ENCODE measurements at places on chromosomes 7 and 10.
A peak's percentile ranks its signal among the peaks of the same experiment; 100 is the strongest.

DNA sequence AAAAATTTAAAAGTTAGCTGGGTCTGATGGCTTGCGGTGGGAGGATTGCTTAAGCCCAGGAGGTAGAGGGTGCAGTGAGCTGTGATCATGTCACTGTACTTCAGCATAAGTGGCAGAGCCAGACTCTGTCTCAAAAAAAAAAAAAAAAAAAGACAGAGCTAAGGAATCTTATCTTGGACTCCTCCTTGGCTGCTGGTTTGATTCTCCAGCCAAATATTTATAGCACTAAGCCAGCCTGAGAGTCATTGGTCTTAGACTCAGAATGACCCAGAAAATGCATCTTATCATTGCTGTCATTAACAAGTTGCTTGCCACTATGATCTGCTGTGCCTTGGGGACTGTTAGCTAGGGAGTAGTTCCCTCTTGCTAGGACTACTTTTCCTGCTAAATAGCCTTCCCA lies 164.7 kb downstream of the GNAT3 start:
- no peaks in the 10 kb centered on the region for H3K27me3 ChIP-seq
- no peaks in the 10 kb centered on the region for H3K4me1 ChIP-seq
- no peak for DNase-seq
- H3K27ac ChIP-seq = no peak overlapping the region
- no peak overlapping the region for H3K4me3 ChIP-seq
- no peaks in the 10 kb centered on the region for H3K36me3 ChIP-seq

DNA sequence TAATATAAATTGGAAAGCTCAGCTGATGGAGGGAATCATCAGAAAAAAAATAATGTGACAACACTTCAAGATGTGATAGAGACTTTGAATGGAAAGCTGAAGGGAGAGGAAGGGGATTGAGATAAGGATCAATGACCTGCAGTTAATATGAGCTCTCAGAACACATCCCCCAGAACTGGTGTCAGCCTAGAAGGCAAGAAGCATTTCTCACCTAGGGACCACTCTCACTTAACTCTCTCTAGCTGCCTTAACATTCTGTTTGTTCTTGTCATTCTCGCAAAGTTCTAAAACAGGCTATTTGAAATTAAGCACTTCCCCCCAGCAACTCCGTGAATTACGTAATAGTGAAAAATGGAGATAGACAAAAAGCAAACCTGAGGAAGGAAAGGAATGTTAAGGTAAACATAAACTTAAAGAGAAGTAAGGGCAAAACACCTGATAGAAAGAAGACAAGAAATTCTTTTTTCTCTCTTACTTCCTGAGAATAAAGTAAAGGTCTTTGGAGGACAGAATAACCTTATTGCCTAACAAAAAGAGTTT lies 1.2 kb upstream of the MPP7 start:
- H3K36me3 ChIP-seq = no peaks in the 10 kb centered on the region
- H3K27me3 ChIP-seq = no peaks in the 10 kb centered on the region

DNA sequence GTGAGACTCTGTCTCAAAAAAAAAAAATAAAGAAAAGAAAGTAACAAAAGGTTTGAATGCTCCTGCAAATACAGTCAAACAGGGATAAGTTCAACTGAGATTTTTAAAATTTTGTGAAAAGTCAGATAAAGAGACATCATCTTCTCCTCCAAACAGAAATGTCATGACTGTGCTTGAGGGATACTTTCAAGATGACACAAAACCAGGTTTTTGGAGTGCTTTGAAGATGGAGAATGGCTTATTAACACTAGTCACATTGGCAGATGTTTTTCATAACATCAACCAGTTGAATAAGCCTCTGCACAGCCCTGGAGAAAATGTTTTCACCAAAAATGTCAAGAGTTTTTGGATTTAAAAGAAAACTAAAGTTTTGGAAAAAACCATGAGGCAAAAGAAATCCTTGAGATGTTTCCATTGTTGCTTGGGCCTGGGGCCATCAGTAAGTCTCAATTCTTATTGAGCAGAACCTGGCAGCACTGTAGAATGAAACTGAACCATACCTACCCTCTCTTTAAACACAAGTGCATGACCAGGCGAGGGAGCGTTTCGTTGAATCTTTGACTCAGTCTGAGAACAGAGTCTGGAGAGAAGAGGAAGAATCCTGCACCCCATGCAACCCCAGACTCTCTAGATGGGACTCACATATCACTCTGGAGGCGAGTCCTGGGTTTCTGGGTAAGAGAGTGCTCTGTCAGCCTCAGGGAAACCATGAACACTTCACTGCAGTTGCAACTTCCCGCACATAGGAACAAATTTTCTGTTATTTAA lies 37.4 kb upstream of the PRKCQ start:
- H3K36me3 ChIP-seq = no peaks in the 10 kb centered on the region
- H3K27me3 ChIP-seq = no peaks in the 10 kb centered on the region
- H3K4me3 ChIP-seq = no peak overlapping the region
- H3K4me1 ChIP-seq = no peaks in the 10 kb centered on the region

GRCh38 chr7:51261117-51261835 lies 55.3 kb downstream of the COBL start:
- H3K27ac ChIP-seq = no peak overlapping the region
- no peaks in the 10 kb centered on the region for H3K36me3 ChIP-seq
- H3K4me3 ChIP-seq = no peak overlapping the region
- DNase-seq = no peak
- H3K4me1 ChIP-seq = peaks cover 10% of the 10 kb centered on the region

DNA sequence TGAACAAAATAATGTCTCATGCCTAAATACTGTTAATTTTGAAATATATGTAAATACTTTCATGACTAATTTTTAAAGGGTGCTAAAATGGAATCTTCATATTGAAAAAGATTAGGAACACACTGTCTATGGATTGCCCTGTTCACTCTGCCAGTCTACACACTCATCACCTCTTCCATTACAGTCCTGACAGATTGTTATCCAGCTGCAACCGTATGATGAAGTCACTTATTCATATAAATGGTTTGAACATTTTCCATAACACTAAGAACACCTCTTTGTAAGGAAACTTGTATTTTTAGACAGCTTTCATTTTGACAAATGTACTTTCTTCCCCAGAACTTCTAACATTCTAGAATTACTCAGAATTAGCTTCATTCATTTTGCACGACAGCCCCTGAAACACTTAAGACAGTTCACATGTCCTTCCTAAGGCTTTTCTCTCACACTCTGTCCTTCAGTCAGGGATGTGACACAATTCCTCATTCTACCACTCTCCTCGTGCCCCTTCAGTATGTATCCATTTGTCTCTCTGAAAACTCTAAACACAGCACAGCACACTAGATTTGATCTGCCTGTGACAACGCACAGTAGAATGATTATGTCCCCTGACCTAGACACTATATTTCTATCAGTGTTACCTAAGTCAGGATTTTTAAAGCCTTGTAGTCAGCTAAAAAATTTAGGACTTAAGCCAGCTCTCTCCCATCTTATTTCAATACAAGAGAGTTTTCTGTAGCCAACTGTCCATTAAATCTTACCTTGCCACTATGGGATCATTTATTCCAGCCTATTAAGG lies 71.9 kb downstream of the ORC5 start:
- no peak overlapping the region for H3K27ac ChIP-seq
- H3K36me3 ChIP-seq = peaks cover 37% of the 10 kb centered on the region
- no peaks in the 10 kb centered on the region for H3K4me1 ChIP-seq
- no peaks in the 10 kb centered on the region for H3K27me3 ChIP-seq

- H3K36me3 ChIP-seq = no peaks in the 10 kb centered on the region
- H3K27ac ChIP-seq = peak overlapping the region; percentile 57
- H3K4me1 ChIP-seq = peaks cover 6% of the 10 kb centered on the region
- no peaks in the 10 kb centered on the region for H3K27me3 ChIP-seq
- H3K4me3 ChIP-seq = no peak overlapping the region
Observed at GRCh38 chr7:31883761-31884164, 186.4 kb downstream of the PDE1C start.

DNA sequence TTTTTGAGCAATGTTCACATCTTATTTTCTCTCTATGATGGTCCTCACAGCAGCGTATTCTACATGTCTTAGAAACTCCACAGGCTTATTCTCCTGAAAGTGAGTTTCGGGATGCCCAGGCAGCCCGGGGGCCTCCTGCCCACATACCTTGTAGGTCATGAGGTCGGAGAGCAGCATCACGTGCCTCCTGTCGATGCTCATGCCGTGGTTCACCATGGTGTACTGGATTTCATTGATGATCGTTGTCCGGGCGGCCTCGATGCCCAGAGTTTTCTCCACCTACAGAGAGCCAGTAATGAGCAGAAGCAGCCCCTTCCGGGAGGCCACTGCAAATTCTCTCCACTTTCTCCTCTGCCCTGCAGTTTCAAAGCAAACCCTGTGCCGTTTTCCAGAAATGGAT lies 48.0 kb downstream of the POLR3A start:
- no peak overlapping the region for H3K27ac ChIP-seq
- no peaks in the 10 kb centered on the region for H3K27me3 ChIP-seq
- no peaks in the 10 kb centered on the region for H3K4me1 ChIP-seq
- peaks cover 97% of the 10 kb centered on the region for H3K36me3 ChIP-seq

DNA sequence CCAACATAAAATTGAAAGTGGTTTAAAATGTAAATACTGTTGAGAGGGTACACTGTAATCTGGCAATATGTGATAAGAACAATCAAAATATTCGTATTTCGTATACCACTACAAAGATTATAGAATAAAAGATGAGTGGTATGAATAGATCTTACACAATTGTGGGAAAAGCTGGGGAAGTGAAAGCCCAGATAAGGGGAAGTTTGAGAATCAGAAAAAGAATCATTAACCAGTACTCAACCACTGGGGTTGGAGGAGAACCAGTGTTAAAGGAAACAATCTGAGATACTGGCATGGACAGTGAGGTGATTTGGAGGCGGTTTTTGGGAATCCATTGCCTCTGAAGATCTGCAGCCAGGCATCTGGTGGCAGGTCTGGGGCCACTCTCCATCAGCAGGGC lies 59.7 kb upstream of the CDK14 start:
- no peaks in the 10 kb centered on the region for H3K27me3 ChIP-seq
- H3K4me3 ChIP-seq = no peak overlapping the region
- no peaks in the 10 kb centered on the region for H3K36me3 ChIP-seq
- DNase-seq = no peak

GRCh38 chr10:104069613-104070012 lies 16.1 kb downstream of the COL17A1 start:
- no peak for DNase-seq
- H3K4me3 ChIP-seq = no peak overlapping the region
- no peaks in the 10 kb centered on the region for H3K4me1 ChIP-seq

GRCh38 chr10:130799532-130799931 lies 512.0 kb downstream of the TCERG1L start:
- H3K27ac ChIP-seq = no peak overlapping the region
- DNase-seq = no peak
- no peaks in the 10 kb centered on the region for H3K27me3 ChIP-seq
- H3K4me3 ChIP-seq = no peak overlapping the region
- no peaks in the 10 kb centered on the region for H3K36me3 ChIP-seq

DNA sequence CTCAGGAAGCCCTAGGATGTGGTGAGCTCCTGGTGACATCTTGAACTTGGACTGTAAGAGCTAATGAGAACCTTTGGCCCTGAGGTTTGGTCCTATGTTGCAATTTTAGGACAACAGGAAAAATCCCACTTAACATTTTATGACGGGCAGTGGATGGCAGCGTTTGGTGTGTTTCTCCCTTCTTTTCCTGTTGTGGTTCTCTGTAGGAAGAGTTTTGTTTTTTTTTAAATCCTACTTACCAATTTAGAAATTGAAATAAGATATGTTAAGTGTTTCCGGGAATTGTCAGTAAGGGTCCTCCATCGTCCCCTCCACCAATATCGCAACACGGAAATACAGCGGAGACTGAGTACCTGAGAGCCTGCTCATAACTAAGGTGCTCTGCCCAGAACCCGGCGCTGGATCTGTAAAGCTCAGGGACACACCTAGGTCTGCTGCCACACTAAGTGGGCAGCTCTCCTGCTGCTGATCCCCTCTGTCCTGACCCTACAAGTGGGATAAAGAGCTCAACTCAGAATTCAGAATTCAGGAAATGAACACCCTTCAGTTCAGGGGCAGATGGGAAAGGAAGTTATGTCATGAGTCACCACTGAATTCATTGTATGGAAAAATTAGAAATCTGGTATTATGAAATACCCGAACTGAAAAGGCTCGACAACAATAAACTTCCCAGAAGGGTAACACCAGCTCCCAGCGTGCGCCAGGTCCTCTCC lies 9.1 kb upstream of the PROSER2 start:
- H3K36me3 ChIP-seq = no peaks in the 10 kb centered on the region
- H3K4me3 ChIP-seq = no peak overlapping the region
- H3K4me1 ChIP-seq = peaks cover 3% of the 10 kb centered on the region
- no peak for DNase-seq
- H3K27me3 ChIP-seq = no peaks in the 10 kb centered on the region

- H3K27me3 ChIP-seq = no peaks in the 10 kb centered on the region
- H3K27ac ChIP-seq = no peak overlapping the region
- no peak for DNase-seq
- H3K4me1 ChIP-seq = no peaks in the 10 kb centered on the region
Observed at GRCh38 chr10:125584954-125585353, 98.0 kb downstream of the TEX36 start.

DNA sequence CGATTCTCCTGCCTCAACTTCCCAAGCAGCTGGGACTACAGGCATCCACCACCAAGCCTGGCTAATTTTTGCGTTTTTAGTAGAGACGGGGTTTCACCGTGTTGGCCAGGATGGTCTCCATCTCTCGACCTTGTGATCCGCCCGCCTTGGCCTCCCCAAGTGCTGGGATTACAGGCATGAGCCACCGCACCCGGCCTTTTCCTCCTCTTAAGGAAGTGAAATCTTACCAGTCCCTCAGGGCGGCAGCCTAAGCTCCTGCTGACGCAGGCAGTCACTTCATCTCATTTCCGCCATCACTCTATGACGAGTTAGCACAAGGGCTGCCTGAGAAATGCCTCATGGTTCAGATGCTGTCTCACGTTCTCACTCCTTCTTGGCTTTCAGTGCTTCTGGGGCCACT lies 246.0 kb upstream of the SHH start:
- H3K27ac ChIP-seq = no peak overlapping the region
- no peak overlapping the region for H3K4me3 ChIP-seq
- DNase-seq = no peak
- no peaks in the 10 kb centered on the region for H3K27me3 ChIP-seq
- H3K36me3 ChIP-seq = no peaks in the 10 kb centered on the region

DNA sequence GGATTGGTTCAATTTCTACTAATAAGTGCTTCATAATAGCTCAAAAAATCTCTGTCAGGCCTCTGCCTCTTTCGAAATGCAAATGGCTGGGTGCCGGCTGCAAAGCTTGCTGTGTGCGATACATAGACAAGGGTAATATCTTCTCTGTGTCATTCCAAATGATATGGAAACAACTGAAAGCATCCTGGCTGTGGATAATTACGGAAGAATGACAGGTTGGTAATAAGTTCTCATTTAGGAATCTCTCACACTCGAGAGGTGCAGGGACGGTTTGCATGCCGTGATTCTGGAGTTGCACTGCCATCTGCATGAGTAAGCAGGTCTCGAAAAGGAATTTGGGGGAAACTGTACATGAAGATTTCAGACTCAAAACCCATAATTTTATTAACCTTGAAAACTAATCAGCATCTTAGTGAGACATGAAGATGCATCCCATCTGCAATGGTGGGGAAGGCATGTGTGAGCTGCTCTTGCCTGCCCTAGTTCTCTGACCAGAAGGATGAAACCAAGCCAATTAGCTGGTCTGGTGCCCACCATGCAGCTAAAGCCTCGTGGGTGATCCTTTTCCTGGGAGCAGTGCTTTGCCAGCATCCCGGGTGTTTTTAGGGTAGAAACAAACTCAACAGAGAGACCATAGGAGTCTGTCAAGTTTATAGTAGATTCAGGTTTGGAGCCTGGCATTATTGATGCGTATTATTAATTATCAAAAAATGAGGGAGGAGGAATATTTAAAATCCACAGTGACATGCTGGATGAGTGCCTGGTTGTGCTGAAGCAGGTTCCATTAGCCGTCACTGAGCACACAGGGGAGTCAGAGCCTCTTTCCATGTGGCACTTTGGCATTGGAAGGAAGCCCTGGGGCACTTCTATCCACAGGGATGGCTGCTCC lies 503.6 kb upstream of the MGMT start:
- no peak overlapping the region for H3K27ac ChIP-seq
- H3K4me3 ChIP-seq = no peak overlapping the region
- no peak for DNase-seq
- peaks cover 12% of the 10 kb centered on the region for H3K27me3 ChIP-seq
